ENCODE measurements at places on chromosomes 3 and 15.

- DNase-seq: no peak
These were observed 193.5 kb downstream of the FOXP1 start for GRCh38 chr3:71389911-71390573.

DNA sequence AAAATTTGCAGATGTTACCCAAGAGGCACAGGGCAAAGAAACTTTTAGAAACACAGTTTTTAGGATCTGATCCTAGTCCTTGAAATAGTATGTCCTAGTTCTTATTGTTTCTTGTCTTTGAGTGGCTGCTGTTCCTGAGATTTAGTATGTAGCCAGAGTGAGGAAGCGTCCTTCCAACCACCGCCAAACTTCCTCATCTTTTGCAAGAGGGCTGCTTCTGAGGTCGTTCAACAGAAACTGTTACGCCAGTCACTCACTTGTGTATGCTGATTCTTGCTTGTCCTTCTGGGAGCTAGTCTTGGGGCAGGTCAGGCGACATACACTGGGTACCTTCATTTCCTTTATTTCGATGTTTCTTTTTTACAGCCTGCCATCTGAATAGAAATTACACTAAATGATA, 577.3 kb upstream of the ZNF717 start:
- no peak for DNase-seq

DNA sequence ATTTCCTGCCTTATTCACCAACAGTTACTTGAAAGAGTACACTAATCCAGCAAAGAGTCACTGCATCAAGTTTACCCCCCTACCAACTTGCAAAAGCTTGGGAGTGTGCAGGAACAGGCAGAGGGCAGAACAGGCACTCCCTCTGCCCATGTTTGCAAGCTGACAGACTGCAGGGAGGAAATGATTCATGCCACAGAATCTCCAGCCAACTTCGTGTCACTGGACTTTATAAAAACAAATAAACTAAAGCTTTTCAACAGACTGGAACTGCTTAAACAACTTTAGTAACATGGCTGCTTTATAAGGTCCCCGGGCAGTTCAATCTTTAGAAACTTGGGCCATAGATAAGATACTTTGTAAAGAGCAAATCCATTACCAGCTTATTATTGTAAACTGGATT, 129.5 kb downstream of the THRB start:
- peak; percentile 55 for DNase-seq

- DNase-seq: no peak
These were observed 6.9 kb downstream of the LRRC2 start for GRCh38 chr3:46559091-46559704.

GRCh38 chr3:131535596-131535995, 32.8 kb upstream of the MRPL3 start:
- no peak for DNase-seq

GRCh38 chr3:24387000-24387399, 107.7 kb downstream of the THRB start:
- DNase-seq: peak; percentile 17

- DNase-seq: no peak
These were observed 51.5 kb downstream of the BDH1 start for GRCh38 chr3:197504229-197504628.

DNA sequence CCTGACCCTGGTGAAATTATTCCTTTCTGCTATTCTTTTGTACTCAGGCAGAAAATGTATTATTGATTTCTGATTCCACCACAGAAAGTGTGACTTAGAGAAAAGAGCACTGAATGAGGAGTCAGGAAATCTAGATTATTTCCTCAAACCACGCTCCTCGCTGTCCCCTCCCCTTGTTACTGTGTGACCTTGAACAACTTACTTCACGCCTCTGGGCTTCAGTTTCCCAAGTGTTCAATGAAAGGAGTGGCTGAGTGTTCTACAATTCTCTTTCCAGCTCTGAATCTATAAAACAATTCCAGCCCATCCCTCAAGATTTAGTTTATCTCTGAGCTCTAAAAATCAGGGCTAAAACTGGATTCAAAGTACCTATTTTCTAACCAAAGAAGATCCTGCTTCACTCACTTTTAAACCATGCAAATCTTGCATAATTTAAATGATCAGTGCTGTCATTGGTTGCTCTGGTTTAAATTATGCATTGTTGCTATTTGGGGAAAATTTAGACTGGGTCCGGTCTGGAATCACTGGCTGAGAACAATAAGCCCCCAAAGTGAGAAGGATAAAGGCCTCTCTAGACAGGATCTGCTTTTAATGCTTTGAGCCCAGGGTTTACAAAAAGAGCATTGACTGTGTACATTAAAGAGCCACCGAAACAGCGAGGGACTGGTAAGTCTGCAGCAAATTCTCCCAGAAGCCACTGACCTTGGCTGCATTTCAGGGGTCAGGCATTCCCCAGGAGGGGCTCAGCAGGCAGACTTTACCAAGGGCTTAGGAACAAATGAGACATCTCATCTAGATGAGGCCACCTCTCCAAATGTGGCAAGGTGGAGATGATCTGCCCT, 3.2 kb downstream of the TNIK start:
- DNase-seq: no peak

GRCh38 chr3:51681453-51681852, 10.4 kb downstream of the TEX264 start:
- DNase-seq: no peak

DNA sequence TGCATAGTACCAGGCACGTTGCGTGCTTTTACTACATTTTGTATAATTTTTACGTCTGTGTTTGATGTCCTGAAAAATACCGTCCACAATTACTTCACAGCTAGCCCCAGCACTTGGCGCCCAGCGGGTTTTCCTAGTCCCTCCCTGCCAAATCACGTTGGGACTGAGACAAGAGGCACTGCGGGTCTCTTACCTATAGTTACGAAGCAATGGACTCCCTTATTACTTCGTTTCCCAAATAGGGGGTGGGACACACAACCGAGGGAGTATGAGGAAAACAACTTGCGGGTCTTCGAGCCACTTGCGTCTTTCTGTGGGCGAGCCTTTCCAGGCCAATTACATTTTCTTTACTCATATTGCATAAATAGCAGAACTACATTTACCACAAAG, 620 bp upstream of the CMSS1 start:
- peak; percentile 15 for DNase-seq

- no peak for DNase-seq
These were observed 97.4 kb upstream of the KLF13 start for GRCh38 chr15:31228980-31229826.

DNA sequence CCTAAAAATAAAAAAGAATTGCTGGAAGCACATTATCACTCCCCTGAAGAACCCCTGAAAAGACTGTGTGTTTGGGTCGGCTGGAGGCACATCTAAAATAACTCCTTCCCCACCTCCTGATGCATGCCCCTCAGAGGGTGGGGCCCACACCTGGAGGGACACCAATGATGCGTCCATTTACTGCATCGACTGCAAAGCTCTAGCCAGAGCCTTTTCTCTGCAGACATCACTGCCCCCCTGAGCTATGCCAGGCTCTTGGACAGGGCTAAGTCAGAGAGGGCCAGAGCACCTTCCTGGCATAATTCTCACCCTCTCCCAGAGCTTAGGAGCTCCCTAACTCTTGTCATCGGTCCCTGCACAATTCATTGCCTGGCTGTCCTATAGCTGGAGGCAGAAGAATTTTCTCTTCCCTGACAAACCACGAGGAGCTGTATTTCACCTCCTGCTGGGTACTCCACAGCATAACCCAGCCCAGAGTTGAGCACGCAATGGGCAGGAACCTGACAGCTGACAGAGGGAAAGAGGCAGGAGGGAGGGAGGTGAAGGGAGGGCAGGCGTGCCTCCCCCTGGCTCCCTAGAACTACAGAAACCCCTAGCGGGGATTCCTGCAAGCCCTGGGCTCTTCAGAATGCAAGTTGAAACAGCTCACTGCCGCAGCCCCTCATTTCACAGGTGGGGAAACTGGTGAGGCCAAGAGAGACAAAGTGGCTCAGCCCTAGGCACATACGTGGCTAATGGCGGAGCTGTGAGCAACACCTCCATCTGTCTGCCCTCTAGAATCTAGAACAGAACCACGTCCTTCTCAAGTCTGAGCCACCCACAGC, 46.6 kb downstream of the XXYLT1 start:
- no peak for DNase-seq

DNA sequence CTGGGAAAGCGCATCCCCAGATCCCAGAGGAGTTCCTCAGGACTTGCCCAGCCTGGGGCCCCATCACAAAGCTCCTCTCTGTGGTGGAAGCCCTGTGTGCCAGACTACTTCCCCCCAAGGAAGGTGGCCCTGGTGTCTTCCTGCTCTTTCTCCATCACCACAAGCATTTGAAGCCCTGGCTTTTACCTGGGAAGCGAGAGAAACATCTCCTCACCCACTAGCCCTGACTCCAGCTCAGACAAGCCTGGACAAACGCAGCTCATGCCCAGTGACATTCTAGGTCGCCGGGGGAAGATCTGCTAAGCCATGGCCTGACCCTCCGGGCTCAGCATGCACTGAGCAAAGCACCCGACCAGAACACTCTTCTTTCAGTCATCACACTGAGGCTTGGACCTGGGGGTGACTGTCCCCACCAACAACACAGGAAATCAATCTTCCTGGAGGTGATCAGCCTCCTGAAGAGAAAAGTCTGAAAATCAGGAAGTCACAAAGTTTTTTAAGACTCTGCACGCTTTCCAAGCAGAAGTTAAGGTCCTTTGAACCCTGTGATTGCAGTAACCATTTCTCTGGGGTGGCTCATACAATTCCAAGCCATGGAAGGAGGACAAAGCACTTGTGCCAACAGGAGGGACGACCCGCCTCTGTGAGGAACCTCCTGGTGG, 40.8 kb downstream of the KLHL25 start:
- DNase-seq: no peak

GRCh38 chr3:30042274-30042859, 564.0 kb upstream of the TGFBR2 start:
- peak; percentile 36 for DNase-seq

DNA sequence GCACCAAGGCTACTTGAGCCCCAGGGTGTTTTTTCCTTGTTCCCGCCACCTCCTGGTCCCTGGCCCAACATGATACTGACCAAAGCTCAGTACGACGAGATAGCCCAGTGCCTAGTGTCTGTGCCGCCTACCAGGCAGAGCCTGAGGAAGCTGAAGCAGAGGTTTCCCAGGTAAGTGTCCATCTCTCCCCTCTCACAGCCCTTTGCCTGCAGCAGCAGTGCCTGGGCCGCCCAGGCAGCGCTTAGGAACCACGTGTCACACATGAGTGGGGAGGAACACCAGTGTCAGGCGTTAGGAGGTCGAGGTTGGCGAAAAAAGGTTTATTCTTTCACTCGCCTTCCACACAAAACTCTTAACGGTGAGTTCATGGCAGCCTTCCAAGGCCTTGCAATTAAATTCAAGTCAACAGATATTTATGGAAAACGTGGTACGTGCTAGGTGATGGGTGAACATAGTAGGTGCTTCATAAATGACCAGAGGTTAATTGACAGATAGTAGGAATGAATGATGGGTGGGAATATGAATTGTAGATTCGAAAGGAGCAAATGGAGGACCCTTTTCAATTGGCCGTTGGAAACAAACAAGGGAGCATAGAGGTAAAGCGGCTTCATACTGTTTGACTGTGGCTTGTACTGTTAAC, 486 bp downstream of the CDIN1 start:
- no peak for DNase-seq

- DNase-seq: no peak
These were observed 68.6 kb downstream of the DLG1 start for GRCh38 chr3:197229836-197230235.

GRCh38 chr15:78350058-78350457, 9.9 kb downstream of the CRABP1 start:
- no peak for DNase-seq

- no peak for DNase-seq
These were observed 401.7 kb downstream of the NLGN1 start for GRCh38 chr3:173799060-173799816.

GRCh38 chr15:37107071-37107743, 6.9 kb upstream of the MEIS2 start:
- DNase-seq: no peak

GRCh38 chr3:45741742-45742460, 52.7 kb downstream of the SACM1L start:
- DNase-seq: no peak

GRCh38 chr15:39598958-39599845, 18.3 kb downstream of the THBS1 start:
- DNase-seq: no peak

All from HTR-8/SVneo (cell line).